Activated CD4-positive, alpha-beta T cell treated with anti-CD3 and anti-CD28 coated beads, Interleukin-2, amount 10 ng/mL, durations not matched to agents 24 days and 14 days (primary cell): ENCODE measurements at places on chromosomes 7 and 10.

GRCh38 chr7:154598396-154598795, 404.5 kb downstream of the PAXIP1 start:
- DNase-seq: no peak

- no peak for DNase-seq
These were observed 15.7 kb downstream of the UNCX start for GRCh38 chr7:1248143-1248915.

DNA sequence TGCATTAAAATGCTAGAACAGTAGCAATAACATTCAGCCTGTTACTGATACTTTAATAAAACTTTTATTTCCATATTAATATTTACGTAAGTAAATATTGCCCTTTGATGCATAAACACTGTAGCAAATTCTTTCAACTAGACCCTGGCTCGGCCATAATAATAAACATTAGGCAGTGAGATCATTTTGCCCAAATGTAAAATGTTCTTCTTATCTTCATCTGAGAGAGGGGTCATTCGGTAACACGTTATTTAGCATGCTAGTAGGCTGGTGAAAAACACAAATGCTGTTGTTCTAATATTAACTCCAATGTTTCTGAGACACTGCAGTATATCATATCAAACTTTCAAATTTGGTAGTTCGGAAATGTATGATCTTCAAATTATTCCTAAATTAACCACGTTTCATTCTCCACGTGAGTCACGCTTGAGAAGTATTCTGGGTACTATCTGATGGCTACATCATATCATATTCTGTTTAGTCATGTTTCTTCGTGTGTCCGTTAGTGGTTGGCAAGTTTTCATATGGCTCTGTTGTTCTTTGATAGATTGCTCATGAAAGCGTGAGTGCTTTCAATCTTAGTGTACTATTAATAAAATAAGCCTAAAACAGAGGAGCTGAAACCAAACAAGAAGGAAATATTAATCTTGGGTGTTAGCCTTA, 145.8 kb downstream of the NSUN6 start:
- no peak for DNase-seq

GRCh38 chr7:101516851-101517250, 112.2 kb downstream of the MYL10 start:
- DNase-seq: no peak

DNA sequence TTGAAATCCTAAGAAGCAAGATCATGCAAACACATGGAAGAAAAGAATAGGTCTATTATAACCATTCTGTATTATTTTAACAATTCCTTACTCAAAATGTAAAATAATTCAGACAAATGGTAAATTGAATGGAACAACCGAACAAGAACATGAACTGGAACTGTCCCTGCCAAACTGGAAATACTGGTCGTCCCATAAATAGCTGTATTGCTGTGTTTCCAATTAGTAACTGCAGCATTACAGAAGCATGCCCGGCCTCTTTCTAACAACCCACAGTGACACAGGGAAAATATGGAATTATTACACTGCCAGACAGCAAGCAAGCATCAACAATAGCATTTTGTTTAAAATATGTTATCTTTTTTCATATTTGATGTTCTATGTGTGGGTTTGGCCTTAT, 1138.5 kb upstream of the PHF14 start:
- no peak for DNase-seq

DNA sequence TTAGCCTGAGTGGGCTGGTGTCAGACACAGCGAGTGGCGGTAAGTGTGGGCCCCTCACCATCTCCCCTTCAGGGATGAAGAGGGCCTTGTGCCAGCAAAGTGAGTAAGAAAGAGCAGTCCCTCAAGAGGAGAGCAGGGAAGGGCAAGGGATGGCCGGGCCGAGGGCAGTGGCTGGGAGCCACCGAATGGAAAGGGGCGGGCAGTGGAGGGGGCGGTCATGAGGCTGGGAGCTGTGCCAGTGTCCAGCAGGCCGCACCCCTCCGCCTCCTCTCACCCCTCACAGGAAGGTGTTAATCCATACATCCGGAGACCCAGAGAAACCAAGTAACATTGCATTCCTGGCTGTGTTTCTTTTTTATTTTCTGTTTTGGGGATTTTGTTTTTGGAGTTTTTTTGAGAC, 28.6 kb upstream of the RASGEF1A start:
- DNase-seq: no peak

DNA sequence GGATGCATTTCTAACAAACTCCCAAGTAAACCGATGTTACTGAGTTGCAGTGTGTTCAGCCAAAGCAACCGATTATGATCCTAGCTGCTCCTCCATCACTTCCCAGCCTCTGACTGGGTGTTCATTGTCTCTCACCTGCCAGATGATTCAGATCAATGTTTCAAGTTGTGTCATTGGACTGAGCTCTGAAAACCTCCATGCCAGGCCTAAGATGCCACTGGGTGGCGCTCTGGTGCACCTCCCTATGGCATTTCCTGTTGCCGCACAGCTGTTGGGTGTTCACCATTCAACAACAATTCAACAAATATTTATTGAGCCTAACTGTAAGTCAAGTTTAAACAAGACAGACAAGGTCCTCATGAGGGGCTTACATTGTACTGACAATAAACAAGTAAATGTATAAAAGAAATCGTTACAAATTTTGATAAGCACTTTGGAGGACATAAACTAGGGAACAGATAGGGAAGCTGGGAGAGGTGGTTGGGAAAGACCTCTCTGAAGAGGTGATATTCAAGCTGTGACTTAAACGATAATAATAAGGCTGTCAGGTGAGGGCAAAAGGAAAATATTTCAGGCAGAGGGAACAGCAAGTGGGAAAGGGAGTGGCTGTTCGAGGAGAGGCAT, 22.8 kb downstream of the RGR start:
- peak; percentile 91 for DNase-seq

DNA sequence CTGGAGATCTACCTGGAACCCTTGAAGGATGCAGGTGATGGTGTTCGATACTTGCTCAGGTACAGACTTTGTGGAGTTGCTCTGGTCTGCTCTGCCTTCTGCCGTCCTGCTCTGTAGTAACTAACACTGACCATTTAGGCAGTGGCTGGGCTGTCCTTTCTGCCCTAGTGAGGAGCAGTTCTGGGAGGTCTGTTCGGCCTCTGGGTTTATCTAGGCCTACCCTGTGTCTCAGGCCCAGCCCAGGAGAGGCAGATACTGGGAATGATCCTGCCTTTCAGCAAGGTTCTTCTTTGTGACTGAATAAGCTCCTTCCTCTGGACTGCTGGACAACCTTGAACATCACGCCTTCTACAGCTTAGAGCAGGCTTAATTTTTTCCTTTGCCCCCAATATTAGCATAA, 1.7 kb downstream of the ZFYVE27 start:
- no peak for DNase-seq
